Esophagus squamous epithelium (tissue), 5 donors: ENCODE measurements at places on chromosomes 11 and 22.

- no peak for DNase-seq
Measured at GRCh38 chr22:33776491-33776890, 143.8 kb downstream of the LARGE1 start.

GRCh38 chr11:59000003-59000402 is 60.7 kb downstream of the GLYATL1 start:
- no peak for DNase-seq

DNA sequence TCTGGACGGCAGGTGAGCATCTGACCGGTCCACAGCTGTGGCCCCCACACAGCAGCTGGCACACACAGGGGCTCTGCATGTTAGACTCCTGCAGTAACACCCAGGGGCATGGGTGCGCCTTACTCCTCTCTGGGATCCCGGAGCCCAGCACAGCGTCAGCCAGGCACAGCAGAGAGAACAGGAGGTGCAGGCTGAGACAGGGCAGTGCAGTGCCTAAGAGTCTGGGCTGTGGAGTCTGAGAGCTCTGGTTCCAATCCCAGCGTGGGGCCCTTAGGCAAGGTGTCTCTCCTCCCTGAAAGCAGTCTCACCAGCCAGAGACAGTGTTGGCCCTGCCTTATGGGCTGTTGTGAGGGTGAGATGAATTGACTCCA is 2.3 kb downstream of the NUDT8 start:
- no peak for DNase-seq

DNA sequence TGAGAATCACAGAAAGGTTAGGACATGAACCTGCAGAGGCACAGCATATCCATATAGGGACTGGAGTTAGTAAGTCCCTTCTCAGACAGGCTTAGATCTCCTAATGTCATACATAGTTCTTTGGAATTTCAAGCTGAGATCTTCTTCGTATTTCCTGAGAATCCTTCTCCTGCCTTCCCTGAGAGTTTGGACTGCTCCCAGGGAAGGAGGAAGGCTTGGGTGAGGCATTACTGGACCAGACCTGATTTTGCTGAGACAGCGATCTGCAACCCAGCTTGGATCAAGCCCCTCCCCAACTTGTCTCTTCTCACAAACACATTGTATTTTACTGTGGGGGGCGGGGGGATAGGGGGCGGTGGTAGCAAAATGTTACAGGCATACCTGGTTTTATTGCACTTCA is 108.5 kb downstream of the TSPAN18 start:
- no peak for DNase-seq

- no peak for DNase-seq
Measured at GRCh38 chr11:38038777-38039176, 1440.7 kb upstream of the RAG2 start.
